SIG-M5 (cell line): ENCODE measurements at places on chromosomes 12 and 14.

DNA sequence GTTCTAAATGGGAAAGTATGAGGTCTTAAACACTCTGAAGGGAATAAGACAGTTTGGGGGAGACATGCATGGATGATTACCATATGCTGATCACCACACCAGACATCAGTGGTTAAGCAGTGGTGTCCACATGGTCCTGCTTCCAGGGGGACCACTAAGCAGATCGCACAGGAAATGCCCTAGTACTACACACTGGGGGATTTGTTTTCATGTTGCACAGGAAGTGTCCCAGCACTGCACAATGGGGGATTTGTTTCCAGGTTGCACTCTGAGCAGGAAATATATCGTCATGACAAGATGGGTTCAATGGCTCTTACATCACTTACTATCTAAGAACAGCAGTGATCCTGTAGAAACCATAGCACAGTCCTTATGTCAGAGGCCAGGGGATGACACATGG, 245.5 kb downstream of the BCL11B start:
- DNase-seq = no peak

- DNase-seq = no peak
These were observed 25.2 kb downstream of the NGB start for GRCh38 chr14:77245820-77246219.

- no peak for DNase-seq
These were observed 101.3 kb downstream of the ASCL4 start for GRCh38 chr12:107875786-107876185.

DNA sequence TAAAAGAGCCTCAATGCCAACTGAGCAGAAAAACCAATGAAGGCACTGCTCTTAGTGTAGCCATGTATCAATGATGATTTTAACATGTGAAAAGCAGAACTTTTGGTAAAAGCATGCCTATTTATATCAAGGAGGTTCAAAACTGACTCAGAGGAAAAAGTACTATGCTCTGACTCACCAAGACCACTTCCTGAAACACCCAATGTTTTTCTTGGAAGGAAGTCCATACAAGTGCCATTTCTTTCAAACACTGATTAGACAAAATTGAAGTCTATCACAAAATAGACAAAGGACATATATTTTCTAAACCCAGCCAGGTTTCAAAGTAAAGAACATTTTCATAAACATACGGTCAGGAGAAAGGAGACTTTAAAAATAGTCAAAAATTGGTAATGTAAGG, 88.6 kb downstream of the EPS8 start:
- DNase-seq = peak; percentile 96

GRCh38 chr12:14327711-14328110, 37.8 kb upstream of the ATF7IP start:
- peak; percentile 81 for DNase-seq

DNA sequence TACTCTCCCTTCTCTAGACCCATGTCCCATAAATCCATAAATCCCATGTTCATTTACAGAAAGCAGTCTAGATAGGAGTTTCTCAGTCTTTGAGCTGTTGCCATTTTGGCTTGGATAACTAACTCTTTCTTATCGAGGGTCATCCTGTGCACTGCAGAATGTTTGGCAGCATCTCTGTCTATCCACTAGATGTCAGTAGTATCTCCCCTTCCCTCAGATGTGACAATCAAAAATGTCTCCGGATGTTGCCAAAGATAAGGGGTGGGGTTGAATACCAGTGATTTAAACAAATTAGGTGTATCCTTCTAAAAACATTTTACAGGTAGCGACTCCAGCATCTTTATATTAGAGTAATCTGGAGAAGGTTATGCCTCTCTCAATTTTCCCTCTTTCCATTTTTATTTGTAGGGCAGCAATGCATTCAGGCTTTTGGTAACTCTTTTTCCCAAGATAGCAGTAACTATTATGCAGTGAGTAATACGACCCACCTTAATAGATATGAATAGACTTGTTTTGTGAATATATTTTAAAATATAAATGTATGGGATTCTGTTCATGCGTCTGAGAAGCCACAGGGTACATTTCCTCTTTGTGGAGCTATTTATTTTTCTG, 100.7 kb downstream of the LRRK2 start:
- no peak for DNase-seq

- no peak for DNase-seq
These were observed 2.0 kb downstream of the SERPINA1 start for GRCh38 chr14:94386085-94387031.

DNA sequence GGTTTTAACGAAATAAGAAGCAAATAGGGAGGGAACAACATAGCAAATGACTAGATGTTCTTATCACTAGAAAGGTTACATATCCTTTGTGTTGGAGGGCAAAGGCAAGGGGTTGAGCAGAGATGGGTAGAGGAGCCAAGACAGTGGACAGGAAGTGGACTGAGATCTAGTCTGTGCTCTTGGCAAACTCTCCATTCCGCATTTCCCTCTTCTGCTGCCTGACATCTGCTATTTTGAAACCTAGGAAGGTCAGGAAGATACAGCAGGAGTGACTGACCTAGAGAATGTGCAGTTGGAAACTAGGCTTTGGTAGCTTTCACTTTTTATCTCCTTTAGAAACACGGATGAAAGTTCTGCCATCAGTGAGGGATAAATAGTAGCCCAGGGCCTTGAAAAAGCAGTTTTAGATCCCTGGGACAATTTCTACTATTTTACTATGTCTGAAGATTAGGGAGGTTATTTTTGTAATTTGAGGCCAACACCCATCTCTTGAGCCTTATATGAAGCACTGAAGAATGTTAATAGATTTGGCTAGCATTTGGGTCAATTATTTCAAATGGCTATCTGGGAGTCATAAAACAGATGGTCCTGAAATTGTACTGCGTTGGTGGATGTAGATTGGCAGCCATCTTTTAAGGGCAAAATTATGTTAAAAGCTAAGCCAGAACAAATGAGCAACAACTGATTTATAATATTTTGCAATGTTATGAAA, 410.3 kb downstream of the PCNX1 start:
- DNase-seq = no peak

DNA sequence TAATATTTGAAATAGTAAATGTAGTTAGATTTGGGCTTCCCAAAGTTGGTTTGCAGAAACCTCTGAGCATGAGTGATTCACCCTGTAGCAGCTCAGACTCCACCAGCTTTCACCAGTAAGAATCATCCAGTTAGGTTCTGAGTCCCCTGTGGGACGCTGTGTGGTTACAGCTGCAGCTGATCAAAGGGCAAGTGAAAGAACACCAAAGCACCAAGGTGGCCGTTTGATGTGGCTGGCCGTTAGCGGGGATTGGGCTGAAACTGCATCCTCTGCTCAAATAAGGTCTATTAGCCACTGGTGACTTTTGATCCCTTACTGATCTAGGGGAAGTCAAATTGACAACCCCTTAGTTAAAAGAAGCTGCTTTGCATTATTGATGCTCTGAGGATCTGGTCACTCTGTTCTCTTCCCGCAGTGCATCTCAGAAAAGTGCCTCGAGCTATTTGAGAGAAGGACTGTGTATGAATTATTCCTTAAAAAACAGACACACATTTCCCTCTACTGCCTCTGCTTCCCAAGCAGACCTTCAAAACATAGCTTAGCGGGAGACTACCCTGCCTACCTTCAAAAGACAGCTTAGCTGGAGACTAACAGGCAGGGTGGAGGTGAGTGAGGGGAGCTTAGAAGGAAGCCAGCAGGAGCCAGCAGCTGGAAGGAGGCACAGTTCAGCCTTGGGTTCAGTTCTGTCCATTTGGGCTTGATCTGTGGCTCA, 3.7 kb downstream of the ABHD12B start:
- no peak for DNase-seq

GRCh38 chr14:90447720-90448497, 51.1 kb downstream of the CALM1 start:
- no peak for DNase-seq

- DNase-seq = no peak
These were observed 72.3 kb downstream of the ACADS start for GRCh38 chr12:120797677-120798642.

DNA sequence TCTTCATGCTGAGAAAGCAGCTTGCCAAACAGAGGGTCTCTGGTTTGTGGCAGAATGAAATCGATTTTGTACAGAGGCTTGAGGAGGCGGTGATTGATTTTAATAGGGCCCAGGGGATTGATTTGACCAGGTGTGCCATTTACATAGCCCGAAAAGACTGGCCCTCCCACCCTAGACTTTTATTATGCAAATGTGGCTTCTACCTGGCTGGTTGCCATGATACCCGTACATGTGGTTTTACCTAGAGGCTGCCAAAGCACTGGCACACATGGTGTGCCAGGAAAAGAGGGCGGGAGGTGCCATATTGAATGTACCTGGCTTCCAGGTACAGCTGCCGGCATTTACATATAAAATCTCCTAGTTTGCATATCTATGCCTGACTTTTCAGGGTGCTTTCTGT, 18.0 kb upstream of the GUCY2C start:
- DNase-seq = no peak

DNA sequence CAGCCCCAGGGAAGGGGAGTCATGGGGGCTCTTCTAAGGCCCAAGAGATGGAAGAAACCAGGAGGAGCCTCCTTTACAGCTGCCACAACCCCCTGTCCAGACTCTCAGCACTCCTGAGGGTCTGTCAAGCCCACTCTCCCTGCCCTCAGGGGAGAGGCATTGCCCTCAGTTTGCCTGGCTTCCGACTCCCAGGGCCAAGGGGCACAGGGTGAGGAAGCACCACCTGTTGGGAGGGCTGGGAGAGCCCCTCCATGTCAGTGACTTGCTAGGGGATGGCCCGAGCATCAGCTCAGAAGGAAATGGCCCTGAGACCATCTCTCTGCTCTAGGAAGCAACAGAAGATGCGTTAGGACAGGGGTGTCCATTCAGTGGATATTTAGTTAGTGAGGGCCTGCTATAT, 36.1 kb downstream of the LTBP2 start:
- no peak for DNase-seq

- no peak for DNase-seq
These were observed 1081.0 kb downstream of the VRK1 start for GRCh38 chr14:97878206-97878605.

DNA sequence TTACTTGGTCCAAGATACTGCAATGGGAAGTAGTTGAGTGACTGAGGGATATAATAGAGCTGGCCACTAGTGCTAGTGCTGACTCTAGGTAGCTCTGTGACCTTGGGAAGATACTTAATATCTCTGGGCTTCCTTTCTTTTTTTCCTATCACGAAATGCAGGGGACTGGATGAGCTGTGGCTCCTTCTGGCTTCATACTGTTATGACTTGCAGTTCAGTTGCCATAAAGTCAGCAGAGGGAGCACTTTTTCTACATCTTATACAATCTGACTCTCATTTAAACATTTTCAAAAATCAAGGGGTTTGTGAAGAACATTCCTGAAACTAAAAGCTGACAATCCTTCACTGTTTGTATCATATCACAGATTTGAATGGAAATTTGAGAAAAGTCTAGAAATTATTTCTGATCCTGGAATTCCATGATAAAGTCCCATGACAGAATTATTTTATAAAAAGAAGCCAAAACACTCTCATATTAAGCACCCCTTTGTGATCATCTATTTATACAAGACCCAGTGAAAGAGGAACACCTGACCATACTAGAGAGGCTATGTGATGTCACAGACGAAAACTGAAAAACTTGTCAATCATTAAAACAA, 5.3 kb downstream of the BHLHE41 start:
- no peak for DNase-seq

- no peak for DNase-seq
These were observed 95.3 kb upstream of the SLC35F4 start for GRCh38 chr14:57960946-57961785.

DNA sequence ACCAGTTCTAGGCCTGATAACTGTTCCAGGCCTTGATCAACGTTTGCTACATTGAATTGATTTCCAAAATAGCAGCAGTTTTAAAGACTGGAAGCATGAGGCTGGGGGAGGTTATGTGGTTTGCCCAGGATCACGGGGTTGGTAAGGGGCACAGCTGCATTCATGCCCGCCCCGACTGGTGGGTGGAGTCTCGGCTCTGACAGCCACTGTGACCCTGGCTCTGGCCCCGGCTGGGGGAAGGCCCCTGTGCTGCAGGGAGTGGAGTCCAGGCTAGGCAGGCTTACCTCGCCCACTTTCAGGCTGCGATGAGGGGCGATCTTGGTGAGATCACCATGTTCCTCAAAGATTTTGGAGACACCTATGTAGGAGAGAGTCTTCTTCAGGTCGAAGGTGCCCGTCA, 13.3 kb upstream of the SERPINA9 start:
- no peak for DNase-seq

GRCh38 chr12:41419131-41419893, 231.2 kb downstream of the PDZRN4 start:
- no peak for DNase-seq

GRCh38 chr14:20341646-20342045, 1.8 kb upstream of the PARP2 start:
- no peak for DNase-seq

DNA sequence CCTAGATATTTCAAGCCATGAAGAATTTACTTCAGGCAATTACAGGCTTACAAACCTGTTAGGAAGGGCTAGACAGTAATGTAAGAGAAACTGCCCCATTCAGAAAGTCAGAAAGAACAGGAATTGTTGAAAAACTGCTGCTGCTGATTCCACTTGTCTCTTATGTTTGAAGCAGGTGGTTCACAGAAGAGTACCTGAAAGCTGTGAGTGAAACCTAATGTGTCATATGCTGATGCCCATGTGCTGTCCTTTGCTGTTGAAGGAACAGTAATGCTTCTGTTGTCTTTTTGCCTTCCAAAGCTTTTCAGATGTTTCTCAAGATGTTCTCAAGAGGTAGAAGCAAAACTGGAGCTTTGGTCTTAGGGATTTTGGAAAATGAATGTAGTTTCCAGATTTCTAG, 39.0 kb downstream of the MNAT1 start:
- DNase-seq = no peak

- DNase-seq = no peak
These were observed 15.2 kb upstream of the FAM234B start for GRCh38 chr12:13028825-13029570.

DNA sequence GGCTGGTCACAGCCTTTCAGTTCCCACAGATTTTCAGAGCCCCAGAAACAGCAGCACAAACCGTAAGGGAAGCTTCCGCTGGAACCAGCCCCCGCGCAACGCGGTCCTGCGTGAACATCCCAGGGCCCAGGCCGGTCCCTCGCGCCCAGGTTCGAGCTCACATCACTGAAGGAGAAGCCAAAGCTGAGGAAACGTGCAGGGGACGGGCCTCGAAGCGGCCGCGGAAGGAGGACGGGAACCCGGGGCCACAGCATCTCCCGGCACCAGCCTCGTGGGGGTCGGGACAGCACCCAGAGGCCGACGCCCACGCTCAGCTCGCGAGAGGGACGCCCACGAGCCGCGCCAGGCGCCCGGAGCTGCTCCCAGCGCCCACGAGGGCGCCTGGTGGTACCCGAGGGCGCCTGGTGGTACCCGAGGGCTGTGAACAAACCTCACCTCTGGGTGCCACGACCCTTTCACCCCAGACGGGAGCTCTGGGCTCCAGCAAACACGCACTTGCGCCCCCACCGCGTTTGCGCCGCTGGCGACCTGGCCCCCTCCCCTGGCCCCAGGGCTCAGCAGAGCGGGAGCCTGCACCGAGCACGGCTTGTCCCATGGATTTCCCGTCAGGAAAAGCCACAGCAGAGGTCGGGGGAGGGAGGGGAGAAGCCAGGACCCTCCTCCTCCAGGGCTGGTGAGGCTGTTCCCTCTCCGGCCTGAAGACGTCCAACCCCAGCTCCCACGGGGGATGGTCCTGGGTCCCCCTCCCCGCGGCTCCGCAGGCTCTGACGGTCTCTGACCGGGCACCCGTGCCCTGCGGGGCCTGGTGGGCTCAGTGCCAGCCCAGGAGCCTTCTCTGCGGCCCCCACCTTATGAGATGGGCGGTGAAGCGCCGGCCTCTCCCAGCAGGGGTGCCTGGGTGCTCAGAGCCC, 6.9 kb downstream of the LRCOL1 start:
- no peak for DNase-seq
